Stimulated activated CD8-positive, alpha-beta memory T cell treated with anti-CD3 and anti-CD28 coated beads, Interleukin-15, amount 100 ng/mL, for 24 hours (primary cell): ENCODE measurements at places on chromosomes 3 and 15.

- DNase-seq: no peak
These were observed 6.8 kb upstream of the SKIL start for GRCh38 chr3:170350515-170351413.

DNA sequence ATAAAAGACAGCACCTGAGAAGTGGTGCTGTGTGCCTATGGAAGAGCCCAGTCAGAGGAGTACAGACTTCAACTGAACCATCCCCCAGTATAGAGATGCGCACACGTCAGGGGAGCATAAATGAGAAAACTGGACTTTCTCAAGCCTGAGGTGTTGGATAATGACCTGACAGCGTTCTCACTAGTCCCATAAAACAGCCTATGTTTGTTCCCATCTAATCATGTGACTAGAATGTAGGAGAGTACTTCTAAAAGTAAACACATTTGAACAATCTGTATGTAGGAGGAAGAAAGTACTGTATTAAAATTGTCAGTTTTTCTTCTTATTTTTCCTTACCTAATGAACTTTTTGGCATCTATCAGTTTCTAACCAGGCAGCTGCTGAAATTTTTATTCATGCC, 498.9 kb downstream of the CNTN4 start:
- DNase-seq: no peak

DNA sequence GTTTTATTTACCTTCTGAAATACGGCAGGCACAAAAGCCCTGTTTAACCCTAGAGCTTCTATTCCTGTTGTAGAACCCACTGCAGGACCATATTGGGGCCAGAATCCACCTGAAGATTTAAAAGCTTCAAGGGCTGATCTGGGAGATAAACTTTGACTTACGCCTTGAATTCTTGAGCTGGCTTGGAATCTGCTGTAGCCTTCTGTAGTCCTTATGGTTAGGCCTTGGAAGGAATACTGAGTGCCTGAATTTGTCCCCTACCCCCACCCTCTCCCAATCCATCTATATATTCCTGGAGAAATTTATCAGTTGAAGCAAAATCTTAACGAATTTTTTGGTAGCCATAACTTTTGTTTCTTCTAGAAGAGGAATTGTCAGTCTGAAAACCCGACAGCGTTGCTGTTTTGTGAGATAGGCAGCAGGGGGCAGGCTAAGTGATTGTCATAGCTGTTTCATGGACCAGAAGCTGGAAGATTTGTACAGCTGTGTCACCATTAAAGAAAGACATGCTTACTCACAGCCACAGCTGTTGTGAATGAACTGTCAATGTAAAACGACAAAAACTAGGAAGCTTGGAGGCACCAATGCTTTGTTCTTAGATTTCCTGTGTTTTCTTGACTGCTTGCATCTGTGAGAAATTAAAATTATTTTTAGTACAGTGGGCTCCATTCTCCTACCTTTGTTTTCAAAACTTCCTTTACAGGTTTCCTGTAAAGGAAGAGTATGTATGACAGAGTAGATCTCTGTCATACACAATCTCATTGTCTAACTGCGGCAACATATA, 12.8 kb downstream of the LXN start:
- DNase-seq: no peak

DNA sequence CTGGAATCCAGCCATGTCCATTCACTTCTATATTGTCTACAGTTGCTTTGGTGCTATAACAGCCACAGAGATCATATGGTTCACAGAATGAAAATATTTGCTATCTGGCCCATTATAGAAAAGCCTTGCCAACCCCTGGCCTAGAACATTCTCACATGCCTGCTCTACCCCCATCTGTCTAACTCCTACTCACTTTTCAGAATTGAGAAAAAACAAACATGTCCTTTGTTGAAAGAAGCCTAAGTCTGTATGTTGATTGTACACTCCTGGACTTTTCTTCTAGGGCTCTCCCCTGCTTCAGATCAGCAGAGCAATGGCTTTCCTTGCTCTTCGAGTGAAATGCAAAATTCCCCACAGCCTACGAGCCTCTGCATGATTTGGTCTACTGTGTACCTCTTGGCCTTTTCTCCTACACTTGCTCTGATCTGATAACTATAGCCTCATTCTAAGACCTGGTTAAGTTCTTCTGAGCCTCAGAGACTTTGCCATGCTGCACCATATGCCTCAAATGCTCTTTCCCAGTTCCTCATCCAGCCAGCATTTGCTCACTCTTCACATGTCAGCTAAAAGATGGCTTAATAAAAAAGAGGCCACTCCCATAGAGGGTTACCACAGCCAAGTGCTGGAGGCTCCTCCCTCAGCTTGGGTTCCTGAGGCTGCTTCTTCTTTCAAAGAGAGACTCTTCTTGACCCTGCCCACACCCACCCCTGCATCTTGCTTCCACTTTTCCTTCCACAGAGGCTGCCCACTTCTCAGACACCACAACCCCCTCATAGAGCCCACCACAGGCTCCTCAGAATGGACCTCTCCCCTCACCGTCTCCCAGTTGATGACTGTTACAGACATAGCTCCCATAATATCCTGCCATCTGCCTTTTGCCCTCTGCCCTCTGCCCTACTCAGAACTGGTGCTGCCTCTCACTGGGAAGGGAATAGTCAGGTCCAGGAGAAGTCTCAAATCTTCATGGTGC, 22.9 kb upstream of the DCLK3 start:
- no peak for DNase-seq

- DNase-seq: no peak
These were observed 50.6 kb upstream of the MLF1 start for GRCh38 chr3:158520433-158520832.

DNA sequence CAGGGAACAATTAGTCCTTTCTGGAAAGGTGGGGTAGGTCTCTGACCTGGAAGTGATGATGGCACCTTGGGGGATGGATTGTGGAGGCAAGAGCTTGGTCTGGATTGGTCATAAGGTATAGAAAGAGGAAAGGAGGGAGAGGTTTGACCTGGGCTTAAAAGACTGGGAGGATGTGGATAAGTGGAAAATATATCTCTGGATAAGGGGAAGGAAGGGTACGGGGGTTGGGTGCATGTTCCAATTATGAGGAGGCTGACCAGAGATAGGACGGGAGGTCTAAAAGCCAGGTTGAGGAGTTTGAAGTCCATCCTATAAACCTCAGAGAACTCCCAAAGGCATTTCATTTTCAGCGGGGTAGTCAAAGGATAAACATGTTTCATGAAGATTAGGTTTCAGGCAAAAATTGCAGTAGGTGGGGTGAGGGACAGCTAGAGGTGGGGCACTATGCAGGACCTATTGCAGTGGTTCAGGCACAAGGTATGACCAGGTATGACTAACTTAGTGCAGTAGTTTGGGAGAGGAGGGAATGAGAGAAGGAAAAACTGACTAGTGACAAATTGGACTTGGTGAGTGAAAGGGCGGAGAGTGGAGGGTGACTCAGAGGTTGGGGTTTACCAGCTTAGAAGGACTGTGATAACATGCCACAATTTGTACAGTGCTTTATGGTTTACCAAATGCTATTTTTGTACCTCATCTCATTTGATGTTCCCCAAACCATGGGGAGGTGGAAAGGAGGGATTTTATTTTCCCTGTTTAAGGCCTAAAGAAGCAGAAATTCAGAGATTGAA, 10.7 kb downstream of the PDE8A start:
- DNase-seq: no peak

- no peak for DNase-seq
These were observed 27.0 kb downstream of the PCCB start for GRCh38 chr3:136277115-136277514.

GRCh38 chr3:46659285-46659684, 34.2 kb downstream of the ALS2CL start:
- no peak for DNase-seq

DNA sequence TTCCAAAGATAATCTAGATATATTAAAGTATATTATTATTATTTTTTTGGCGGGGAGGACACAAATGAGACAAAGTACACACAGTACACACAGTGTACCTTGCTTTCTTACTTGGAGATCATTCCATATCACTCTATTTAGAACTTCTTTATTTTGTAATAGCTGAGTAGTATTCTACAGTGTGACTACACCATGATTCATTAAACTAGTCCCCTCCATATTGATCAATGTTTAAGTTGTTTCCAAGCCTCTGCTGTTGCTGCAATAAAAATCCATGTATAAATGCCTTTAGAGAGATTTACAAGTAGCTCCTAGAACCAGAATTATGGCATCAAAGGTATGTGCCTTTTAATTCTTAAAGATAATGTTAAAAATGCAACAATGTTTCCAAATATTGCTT, 38.8 kb downstream of the PYGO1 start:
- DNase-seq: no peak

GRCh38 chr3:76815561-76815960, 224.3 kb upstream of the ROBO2 start:
- DNase-seq: no peak

GRCh38 chr3:30189900-30190299, 416.5 kb upstream of the TGFBR2 start:
- DNase-seq: no peak

DNA sequence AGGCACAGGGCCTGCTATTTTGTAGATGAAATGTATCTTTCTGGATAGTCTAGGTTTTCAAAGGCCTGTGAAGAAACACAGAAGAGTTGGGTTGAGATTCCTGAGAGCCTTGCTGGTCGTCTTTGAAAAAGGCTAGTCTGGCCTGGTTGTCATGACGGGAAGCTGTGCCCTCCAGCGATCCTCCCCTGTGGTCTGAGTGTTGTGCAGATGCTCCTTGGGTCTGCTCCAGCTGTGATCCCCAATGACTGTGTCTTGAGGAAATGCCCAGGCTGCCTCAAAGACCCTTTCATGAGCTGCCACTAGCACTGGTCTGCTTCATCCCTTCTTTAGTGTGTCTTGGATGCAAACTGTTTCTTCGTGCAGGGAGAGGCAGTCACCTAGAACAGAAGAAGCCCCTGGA, 111.0 kb upstream of the SYNPR start:
- no peak for DNase-seq

GRCh38 chr15:70244978-70245542, 147.3 kb upstream of the TLE3 start:
- DNase-seq: no peak

DNA sequence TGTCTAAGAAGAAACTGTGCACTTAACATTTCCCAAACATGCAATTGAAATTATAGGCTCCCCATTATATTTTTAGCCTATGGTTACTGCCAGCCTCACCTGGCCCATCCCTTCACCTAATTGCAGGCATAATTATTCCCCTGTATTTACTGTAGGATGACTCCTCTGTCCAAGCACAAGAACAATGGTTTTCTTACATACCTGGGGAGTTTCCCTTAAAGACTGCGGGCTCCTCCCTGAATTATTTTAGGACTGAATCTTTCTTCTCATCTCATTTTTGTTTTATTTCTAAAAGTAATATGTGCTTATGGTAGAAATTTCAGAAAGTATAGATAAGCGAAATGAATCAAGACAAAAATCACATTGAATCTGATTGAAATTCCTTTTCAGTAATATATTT, 11.4 kb downstream of the TM4SF1 start:
- DNase-seq: no peak

- no peak for DNase-seq
These were observed 24.9 kb upstream of the THRB start for GRCh38 chr3:24519368-24520100.

DNA sequence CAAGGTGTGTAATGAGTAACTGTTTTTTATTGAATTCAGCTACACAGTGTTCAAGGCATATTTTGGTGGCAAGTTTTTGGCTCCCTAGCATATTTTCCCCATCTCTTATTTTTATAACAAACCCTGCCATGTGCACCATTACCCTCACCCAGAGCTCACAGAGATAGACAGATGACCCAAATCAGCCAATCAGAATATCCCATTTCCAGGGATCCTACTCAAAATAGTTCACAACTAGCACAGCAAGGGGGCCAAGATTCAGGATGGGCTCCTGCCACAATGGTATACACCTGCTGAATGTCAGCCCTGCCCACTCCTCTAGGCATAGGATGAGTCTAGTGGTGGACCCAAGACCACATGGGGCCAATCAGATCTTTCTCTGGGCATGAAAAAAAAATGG, 78.8 kb upstream of the SETMAR start:
- DNase-seq: no peak

DNA sequence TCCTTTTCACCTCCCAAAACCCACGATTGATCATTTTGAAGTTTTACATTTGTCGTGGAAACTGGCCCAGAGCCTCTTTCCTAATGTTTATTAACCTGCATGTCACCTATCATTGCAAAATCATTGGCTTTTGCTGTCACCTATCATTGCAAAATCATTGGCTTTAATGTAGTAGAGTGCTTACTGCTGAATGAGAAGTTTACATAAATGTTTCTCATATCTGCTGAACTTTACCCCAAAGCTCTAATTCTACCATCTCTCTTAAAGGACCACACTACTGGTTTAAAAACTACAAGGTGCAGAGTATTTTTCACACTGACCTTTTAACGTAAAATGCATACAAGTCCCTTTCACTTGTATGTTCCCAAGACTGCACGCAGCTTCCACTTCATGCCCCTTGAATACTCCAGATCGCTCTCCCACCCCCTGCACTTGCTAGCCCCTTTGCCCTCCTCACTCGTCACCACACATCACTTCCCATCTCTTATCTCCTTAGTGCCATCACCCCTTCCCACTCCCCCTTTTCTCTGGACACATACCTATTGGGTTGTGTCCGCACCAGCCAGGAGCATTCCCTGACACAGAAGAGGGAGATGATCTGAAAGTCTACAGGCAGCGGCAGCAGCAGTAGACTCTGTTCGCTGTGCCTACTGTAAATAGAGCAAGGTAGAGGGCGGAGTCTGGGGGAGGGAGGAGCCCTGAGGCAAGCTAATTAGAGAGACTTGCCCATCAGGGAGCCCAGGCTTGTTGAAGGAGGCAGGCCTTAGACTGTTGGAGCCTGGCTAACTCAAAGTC, 30.2 kb upstream of the ATOSA start:
- no peak for DNase-seq

GRCh38 chr3:78343221-78343620, 1303.3 kb downstream of the ROBO2 start:
- DNase-seq: no peak

DNA sequence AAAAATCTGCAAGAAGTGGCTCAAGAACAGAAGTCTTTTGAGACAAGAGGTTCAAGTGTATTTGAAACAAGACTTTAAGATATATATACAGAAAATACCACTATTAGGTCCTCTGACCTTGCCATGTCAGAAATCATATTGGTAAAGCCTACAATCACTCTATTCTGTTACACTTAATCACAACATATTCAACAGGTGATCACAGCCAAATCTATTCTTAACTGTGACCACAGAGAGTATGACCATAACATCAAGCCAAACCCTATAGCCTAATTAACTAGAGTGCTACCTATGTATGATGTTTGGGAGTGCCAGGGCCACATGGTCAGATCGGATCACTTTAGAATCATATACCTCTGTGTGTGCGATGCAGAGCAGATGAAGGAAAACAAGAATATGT, 2.2 kb downstream of the DNAJC19 start:
- DNase-seq: no peak
